ENCODE measurements at places on chromosomes 7 and 10.

DNA sequence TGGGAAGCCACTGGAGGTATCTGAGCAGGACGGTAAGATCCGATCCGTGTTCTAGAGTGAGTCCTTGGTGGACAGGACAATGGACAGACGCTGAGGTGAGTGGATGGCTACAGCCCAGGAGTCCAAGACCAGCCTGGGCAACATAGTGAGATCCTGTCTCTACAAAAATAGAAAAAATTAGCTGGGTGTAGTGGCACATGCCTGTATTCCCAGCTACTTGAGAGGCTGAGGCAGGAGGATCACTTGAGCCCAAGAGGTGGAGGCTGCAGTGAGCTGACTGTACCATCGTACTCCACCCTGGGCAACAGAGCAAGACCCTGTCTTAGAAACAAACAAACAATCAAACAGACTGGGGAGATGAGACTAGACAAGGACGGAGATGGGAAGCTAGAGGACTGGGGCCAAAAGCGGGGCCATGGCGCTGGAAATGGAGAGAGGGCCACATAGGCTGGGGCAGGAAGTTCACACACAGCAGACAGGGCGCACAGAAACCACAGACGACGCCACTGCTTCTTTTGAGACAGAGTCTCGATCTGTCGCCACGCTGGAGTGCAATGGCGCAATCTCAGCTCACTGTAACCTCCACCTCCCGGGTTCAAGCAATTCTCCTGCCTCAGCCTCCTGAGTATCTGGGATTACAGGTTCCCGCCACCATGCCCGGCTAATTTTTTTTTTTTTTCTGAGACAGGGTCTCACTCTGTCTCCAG, 24.7 kb downstream of the DAGLB start:
- DNase-seq, result no peak

DNA sequence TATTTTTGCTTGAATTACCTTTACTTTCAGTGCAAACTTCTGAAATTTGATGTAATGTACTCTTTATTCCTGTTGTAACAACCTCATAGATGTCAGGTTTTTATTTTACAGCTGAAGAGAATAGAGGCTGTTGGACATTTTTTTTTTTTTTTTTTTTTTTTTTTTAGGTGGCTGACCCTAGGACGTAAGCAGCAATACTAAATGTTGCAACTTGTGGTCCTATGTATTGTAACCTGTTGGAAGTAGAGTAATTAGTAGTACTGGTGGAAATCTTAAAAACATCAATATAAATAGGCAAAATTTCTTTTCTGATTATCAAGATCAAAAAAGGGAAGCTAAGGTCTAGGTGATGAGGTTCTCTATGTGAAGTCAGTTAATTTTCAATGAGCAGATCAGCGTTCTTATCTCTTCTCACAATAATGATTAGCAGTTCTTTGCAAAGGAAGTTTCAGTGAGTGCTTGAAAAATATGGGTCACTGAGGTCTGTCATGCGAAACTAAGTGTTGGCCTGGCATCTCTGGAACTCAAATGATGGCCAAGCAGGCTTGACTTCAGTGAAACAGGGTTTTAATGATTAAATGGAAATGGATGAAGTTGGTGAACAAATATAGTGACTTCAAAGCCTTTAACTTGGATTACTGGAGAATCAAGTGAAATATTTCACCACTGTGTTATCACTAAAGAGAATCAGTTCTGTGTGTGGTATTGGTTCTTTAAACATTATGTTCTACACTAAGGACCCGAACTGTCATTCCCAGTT, 42.7 kb downstream of the BICC1 start:
- no peak for DNase-seq

GRCh38 chr10:123633106-123633505, 33.0 kb upstream of the GPR26 start:
- DNase-seq, result no peak

DNA sequence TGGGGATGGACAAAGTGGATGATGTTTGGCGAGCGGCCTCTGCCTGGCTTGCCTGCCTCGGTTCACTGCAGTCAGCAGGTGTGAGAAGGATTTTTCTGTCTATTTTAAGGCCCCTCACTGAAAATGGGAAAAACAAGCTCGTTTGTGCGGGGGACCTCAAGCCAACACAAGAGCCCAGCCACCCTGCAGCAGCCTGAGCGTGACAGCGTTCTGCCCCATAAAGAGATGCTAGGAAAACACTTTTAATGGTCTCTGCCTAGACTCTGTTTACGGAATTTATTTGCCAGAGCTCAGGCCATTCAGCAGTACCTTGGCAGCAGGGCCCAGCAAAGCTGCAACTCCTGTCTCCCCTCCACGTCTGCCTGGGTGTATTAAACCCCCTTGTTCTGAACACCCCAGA, 131.7 kb downstream of the GRK5 start:
- DNase-seq, result no peak

DNA sequence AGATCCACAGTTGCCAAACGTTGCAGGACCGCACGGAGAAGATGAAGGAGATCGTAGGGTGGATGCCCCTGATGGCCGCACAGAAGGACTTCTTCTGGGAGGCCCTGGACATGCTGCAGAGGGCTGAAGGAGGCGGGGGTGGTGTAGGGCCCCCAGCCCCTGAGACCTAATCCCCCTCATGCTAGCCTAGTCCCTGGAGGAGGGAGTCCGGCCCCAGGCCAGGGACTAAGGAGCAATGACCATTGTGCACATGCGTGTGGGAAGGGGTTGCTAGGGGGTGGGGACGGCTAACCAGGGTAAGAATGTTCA, 1.5 kb upstream of the PCOLCE start:
- no peak for DNase-seq

DNA sequence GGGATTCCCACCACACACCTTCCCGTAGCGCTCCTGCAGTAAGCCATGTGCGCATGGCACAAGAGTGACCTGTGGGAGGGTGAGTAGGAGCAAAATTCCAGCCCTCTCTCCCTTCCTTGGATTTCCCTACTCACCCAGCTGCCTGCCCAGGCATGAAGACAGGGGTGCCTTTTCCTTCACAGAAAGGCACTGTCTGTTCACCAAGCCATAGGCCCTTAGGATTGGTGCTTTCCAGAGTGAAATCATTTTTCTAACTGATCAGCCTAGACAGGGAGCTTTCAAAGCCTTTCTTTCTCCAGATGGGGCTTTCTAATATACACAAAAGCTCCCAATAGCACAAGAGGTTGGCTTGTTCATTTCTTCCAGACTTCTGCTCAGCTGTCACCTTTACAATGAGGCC, 79.7 kb downstream of the CTTNBP2 start:
- DNase-seq, result no peak

DNA sequence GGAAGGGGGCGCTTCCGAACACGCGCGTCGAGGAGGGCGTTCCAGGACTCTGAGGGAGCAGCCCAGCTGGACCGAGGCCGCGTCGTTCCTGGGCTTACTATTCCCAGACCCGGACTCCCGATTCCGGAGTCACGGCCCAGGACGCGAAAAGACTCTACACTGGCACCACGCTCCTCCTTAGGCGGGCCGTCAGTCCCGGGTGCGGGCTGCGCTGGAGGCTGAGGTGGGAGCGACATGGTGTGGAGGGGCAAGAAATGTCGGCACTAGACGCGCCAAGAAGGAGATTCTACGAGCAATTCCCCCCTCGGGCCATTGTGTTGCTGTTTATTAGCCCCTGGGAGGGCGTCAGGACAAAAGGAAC, 584 bp upstream of the RUNDC3B start:
- DNase-seq, result peak; percentile 31

- DNase-seq, result no peak
Observed at GRCh38 chr10:28951484-28951883, 274.2 kb downstream of the BAMBI start.

GRCh38 chr10:131591936-131592335, 280.4 kb upstream of the TCERG1L start:
- DNase-seq, result no peak

DNA sequence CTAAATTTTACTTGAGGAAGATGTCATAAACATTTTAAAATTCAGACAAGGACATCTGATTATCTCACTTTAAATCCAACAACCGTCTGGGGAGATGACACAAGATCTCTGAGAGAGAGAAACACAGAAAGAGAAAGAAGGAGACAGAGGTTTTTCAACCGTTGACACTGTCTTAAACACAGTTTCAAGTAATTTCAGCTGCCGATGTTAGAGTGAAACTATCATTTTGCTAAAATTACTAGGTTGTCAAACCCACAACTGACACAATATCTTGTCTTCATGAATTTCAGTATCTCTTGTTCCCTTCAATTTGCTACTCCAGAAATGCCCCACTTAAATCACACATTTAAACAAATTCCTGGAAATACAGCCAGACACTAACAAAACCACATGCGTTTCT, 174.8 kb downstream of the RAPGEF5 start:
- DNase-seq, result no peak

GRCh38 chr7:2941216-2941859, 97.2 kb upstream of the GNA12 start:
- no peak for DNase-seq

DNA sequence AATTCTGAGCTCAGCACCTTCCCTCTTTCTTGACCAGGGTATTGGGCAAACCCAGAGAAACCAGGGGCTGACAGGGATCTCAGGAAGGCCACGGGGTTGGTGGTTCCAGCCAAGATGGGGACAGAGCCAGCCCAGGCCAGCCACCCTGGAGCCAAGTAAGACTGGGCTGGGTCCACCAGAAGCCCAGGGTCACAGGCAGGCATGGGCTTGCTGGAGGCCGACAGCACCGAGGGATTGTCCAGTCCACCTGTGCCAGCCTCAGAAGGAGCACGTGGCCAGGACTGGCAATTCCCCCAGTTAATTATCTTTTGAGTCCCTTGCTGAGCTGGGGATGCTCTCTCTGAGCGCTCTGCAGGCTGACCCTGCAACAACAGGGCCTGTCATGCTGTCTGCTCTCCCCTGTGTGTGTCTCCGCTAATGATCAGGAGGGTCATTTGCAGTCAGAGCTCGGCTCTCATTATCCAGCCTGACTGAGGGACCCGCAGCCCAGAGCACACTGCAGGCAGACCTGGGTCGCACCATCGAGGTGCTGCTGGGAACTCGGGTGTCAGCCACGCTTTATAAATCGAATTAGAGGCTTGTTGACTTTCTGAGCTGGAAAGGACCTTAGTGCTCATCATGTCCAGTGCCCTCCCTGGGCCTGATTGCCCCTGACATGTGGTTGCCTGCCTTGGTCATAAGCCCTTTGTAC, 69.5 kb upstream of the PPIF start:
- no peak for DNase-seq

GRCh38 chr7:81074406-81074805, 155.6 kb upstream of the SEMA3C start:
- no peak for DNase-seq

DNA sequence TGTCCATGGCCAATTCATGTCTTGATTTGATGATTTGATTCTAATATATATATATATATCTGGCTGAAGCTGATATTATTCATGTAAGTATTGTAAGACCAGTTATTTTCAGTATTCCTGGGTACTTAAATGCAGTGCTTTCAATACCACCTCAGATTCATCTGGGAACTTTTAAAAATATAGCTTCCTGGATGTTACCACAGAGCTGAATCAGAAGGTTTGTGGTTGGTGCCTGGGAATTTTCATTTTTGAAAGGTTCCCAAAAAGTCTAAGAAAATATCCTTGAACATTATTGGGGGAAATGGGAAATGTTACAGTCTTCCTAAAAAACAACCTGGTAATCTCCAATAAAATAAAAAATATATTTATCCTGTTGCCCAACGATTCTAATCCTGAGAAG, 10.7 kb upstream of the PPP3CB start:
- no peak for DNase-seq

DNA sequence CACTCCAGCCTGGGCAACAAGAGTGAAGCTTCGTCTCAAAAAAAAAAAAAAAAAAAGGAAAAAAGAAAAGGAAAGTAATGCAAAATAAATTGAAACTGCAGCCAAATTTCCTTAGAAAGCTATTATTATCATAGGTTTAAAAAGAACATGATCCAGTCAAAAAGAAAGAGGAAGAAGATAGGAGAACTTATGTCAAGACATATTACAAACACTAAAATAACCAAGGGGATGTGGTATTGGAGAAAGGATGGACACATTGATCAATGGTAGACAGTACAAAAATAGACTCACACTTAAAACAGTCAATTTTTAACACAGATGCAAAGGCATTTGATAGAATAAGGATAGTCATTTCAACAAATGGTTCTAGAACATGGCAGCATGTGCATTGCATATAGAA, 27.3 kb upstream of the PFKP start:
- DNase-seq, result no peak

DNA sequence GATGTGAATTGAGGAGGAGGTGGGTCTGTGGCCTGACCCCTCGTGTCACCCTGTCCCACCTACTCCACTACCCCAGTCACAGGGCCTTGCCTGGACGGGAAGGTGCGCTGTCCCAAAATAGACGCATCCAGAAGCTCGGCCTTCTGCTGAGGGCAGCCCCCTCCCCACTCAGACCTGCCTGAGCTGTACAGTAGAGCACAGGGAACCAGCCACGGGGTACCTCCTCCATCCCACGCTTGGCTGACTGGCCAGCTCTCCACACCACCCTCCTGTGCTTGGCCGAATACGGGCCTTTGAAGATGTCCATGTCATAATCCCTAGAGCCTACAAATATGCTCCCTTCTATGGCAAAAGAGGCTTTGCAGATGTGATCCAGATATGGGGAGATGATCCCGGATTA, 88.3 kb downstream of the CHST15 start:
- DNase-seq, result no peak

GRCh38 chr10:4067531-4067930, 282.5 kb upstream of the KLF6 start:
- no peak for DNase-seq

- peak; percentile 16 for DNase-seq
Observed at GRCh38 chr7:87058744-87059524, 520 bp downstream of the ELAPOR2 start.

GRCh38 chr7:146411975-146412374, 295.4 kb downstream of the CNTNAP2 start:
- DNase-seq, result no peak

GRCh38 chr7:81672872-81673271, 97.0 kb downstream of the HGF start:
- no peak for DNase-seq

GRCh38 chr10:43138757-43139241, 554 bp downstream of the CSGALNACT2 start:
- no peak for DNase-seq

- DNase-seq, result no peak
Observed at GRCh38 chr10:50512214-50512595, 111.6 kb downstream of the SGMS1 start.

GRCh38 chr7:153920897-153921296, 131.3 kb upstream of the DPP6 start:
- no peak for DNase-seq

DNA sequence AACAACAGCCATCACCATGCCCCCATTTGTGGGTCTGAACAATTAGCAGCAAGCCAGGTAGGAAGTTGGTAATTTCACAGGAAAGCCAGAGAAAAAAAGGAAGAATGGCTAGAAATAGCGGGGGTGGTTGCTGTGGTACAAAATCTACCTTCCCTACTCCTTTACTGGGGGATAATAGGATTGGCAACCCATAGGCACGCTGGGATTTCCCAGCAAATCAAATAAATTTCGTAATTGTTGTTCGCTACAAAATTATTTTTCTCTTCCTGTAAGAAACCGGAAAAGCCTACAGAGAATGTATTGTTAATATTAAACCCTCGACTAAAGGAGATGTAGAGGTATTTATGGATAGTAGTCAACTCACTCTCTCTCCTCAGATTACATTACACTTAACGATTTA, 123.9 kb downstream of the DOCK4 start:
- DNase-seq, result no peak

All from endothelial cell (in vitro differentiated cells).